ENCODE measurements at places on chromosomes 6 and 20.
A peak's percentile ranks its signal among the peaks of the same experiment; 100 is the strongest.

GRCh38 chr6:52994839-52995088 lies 320 bp downstream of the GSTA4 start:
- DNase-seq, result peak; percentile 32

DNA sequence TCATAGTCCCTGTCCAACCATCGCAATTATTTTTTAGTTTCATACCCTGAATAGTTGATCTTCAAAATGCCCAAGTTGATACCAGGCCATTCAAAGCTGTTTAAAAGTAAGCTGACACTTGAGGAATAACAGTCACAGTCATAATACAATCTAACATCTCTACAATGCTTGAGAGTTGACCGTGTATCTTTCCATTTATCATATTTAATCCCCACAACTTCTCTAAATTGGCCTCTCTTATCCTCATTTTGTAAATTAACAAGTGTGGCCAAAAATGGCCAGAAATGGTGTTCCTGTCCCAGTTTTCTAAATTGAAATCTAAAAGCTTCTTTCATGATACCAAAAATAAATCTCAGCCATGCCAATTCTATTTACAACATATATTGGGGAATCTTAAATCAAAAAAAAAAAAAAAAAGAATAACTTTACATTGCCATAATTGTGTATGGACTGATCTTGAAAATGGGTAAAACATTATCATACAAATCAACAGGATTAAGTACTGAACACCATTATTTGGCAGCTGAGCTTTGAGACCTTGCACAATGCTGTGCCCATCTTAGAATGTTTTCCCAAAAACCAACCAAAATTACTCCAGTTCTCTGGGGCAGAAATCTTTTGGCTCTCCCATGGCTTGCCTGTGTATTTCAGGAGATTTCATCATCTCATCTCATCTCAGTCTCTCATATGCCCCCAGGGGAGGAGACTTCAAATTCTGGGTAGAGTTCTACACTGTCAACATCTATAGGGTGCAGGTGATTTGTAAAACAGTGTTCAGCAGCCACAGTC lies 448.7 kb upstream of the JARID2 start:
- DNase-seq, result no peak

- DNase-seq, result no peak
Observed at GRCh38 chr6:143885116-143885515, 20.8 kb downstream of the ZC2HC1B start.

- DNase-seq, result no peak
Observed at GRCh38 chr20:25227317-25227831, 20.5 kb upstream of the PYGB start.

DNA sequence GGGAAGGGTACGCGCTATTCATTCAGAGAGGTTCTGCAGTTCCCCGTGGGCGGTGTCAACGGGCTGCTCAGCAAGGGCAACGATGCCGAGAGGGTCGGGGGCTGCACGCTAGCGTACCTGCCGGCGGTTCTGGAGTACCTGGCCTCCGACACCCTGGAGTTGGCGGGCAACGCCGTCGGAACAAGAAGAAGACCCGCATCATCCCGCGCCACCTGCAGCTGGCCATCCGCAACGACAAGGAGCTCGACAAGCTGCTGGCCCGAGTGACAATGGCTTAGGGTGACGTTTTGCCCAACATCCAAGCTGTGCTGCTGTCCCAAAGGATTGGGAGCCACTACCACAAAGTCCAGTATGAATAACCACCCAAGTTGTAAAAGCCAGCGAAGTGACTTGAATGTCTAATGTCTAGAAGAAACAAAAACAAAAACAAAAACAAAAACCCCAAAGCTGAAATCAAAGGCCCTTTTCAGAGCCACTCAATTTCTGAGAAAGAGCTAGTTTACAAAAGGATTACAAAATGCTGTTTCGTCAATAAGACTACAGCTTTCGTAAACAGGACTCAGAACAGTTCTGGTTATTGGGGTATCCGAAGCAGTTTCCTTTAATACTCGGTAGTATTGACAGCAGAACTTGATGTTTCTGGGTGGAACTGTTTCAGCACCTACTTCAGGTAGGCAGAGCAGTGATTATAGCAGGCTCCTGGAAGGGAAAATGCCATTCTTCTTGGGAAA lies 21.9 kb upstream of the SLC17A4 start:
- DNase-seq, result no peak

- DNase-seq, result no peak
Observed at GRCh38 chr20:11012975-11013374, 339.2 kb upstream of the JAG1 start.

- no peak for DNase-seq
Observed at GRCh38 chr20:19760371-19760721, 2.3 kb downstream of the RIN2 start.

DNA sequence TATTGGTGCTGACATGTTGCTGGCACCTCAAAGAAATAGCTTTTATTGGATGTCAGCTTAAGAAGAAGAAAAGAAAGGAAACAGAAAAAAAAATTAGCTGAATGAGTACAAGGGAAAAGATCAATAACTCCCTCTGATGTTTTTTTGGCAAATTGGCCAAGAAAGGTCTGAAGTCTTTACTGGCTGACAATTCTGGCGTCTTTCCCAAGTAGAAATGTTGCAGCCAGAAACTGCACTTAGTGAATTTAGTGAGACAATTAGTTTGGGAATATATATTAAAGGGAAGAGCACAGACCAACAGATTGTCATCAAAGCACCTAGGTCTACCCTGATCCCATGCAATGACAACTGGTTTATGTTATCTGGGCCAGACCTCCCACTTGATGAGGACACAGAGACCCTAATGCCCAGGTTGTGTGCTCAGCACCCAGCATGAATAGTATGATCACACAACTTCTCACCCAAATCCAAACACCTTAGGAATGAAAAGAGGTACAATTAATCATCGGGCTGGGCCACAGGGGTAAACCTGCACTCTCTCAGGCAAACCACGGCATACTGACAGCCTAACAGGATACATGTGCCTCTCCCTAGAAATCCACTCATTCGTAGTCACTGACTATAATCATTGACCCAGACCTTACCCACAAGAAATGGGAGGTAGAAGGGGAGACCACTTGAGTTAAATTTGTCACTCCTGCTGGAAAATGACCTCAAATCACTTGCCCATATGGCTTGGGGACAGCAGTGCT lies 612.3 kb upstream of the ARID1B start:
- DNase-seq, result no peak

DNA sequence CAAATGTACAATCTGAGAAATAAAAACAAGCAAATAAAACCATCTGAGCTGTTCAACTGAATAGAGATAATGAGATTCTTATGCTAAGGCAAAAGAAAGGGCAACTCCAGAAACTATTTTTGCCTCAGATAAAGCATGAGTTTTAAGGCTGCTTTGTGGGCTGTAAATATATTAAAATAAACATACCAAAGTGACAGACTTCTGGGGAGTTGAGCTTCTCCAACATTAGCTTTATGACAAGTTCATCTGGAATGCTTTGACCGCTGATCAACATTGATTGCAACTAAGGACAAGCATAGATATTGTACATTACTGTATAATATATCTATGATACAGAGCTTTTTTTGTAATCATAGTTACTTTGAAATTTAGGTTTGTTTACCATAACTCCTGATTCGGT lies 19.3 kb downstream of the AK9 start:
- DNase-seq, result no peak

- no peak for DNase-seq
Observed at GRCh38 chr6:138485586-138486248, 13.6 kb downstream of the NHSL1 start.

DNA sequence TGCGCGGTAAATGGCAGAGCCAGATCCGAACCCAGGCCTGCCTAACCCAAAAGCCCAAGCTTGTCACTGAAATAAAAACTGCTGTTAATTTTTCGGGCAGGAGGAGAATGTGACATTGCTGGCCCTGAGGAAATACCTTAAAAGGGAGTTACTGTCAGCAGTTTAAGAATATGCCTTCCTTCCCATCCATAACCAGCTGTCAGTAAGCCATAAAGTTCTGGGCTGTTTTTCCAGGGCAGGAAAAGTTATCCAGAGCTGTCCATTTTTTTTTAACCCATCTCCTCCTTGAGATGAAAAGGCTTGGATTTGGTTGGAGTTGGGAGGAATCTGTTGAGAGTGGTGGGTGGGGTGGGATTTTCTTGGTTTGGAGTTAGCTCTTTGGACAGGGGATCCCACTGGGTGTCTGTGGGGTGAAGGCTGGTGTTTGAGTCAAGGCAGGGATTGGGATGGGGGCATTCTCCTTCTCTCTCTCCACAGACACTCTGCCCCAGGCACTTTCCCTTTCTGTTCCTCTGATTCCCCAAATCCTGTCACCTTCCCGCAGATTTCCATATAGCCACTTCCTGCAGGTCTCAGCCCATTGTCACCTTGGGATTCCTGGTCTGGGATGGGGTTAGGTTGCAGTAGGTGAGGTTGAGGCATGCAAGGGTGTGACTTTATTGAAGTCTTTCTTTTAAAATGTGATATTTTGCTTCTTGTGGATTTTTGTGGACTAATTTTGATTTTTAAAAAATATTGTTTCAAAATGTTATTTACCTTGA lies 4.3 kb upstream of the KCNG1 start:
- no peak for DNase-seq

- DNase-seq, result no peak
Observed at GRCh38 chr20:47701612-47702011, 83.7 kb downstream of the SULF2 start.

- DNase-seq, result no peak
Observed at GRCh38 chr6:157712585-157713295, 110.3 kb upstream of the SNX9 start.

DNA sequence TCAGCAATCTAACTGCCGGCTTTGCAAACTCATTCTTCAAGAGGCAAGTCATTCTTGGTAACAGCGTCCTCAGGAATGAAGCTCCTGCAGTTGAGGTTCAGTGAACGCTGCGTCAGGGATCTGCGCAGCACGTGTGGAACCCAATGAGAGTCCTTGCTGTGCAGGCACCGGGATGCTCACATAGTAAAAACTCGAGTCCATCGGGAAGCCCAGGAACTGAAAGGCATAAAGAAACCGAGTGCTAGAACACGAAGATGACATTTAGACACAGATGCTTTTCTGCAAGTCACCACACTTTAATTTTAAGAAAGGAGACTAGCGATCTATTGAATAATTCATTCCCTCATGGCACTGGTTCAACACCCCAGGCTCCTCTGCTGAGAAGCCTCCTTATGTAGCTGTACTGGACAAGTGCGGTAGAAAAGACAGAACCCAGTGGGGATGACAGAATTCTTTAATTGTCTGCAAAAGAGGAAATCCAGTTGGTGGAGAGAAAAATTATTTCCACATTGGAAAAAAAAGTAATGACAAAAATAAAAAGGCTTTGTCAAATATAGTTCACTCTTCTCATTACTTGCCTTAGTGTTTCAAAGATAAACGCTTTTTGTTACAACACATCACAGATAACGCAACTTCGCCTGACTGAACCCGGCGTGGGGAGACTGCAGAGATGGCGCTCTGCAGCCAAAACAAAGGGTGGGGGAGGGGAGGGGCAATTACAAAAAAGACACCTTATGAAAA lies 1.9 kb upstream of the AFDN start:
- DNase-seq, result no peak

- DNase-seq, result no peak
Observed at GRCh38 chr20:37348792-37349516, 3.0 kb downstream of the SRC start.

DNA sequence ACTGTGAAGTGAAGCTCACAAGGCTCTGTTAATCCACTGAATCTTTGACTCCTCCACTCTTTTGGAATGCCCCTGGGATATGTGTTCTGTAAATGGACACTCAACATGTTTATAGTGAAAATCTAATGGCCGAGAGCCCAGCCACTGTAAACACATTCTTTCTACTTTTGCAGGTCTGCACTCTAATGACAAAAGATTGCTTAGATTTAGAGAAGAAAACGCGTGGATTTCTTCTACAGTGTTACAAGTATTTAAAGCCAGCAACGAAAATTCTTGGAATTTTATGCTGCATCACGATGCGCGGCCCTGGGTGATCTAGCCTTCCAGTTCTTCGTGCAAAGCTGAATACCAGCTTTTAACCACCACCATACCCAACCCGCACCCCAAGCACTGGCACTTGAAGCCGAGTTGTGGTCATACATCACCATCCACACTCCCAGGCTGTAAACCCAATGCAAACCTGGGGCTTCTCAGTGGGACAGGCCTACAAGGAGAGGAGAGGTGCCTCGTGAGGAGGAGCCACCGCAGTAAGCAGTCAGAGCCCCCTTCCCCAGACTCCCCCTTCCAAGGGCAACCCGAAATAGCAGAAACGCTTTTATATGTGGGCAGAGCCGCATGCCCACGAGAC lies 3.7 kb upstream of the FOXO3 start:
- no peak for DNase-seq

- no peak for DNase-seq
Observed at GRCh38 chr6:74115674-74116073, 419.7 kb downstream of the CD109 start.

DNA sequence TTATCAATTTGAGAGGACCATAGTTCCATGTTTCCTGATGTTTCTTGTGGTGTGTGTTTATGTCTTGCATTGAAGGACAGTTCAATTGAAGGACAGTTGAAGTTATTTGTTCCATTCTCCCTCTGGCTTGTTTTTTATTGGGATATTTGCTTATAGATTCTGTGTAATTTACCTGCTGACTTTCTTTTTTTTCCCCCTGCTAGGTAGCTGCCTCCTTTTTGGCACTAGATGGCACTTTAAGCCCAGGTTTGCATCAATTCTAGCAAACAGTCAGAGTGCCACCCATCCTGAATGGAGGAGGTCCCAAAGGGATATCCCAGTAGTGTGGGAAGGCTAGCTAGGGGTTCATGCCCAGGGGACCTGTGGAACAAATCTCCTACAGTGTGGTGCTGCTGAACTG lies 78.1 kb downstream of the CFAP61 start:
- DNase-seq, result no peak

GRCh38 chr20:1184638-1185315 lies at the start of gene TMEM74B:
Gene TMEM74B, minus strand, starts transcription at chr20:1184981. Its CDS starts 1,180 bp downstream, at chr20:1183801.
- DNase-seq, result no peak

GRCh38 chr6:154039231-154039842 lies at the start of gene OPRM1:
Gene OPRM1, plus strand, starts transcription at chr6:154039240. Its CDS starts 305 bp downstream, at chr6:154039545.
- peak; percentile 47 for DNase-seq

DNA sequence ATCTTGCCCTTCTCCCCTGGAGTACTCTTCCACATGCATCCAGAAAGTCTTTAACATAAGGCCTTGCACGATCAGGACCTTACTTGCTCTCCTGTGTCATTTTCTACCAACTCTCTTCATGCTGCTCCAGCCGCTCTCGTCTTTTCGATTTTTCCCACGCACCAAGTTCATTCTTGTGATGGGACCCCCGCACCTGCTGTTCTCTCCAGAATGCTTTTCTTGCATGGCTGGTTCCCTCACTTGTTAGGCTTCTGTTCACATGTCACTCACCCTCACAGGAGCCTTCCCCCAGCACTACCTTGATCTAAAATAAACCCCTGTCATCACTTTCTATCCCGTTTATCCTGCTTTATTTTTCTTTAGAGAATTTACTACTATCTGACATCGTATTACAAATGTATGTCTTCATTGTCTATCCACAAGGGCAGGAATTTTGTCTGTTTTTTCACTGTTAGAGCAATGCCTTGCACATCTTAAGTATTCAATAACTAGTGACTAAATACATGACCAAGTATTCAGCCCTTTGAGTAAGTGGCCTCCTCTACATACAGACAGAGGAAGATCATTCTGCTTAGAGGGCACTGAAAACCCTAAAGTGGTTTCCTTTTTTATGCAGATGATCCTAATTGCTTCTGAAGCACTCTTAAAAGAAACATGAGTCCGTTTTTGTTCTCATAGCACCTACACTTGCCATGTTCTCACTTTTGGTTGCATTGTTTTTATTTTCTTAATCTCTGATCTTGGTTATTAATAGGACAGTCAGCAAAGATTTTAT lies 166.9 kb downstream of the SLC16A10 start:
- DNase-seq, result no peak

GRCh38 chr6:120871416-120872261 lies 462.6 kb downstream of the TBC1D32 start:
- no peak for DNase-seq
